DMS 273 treated with DMSO at 0.1 percent for 48 hours (cell line): ENCODE measurements at places on chromosomes 3 and 15.

DNA sequence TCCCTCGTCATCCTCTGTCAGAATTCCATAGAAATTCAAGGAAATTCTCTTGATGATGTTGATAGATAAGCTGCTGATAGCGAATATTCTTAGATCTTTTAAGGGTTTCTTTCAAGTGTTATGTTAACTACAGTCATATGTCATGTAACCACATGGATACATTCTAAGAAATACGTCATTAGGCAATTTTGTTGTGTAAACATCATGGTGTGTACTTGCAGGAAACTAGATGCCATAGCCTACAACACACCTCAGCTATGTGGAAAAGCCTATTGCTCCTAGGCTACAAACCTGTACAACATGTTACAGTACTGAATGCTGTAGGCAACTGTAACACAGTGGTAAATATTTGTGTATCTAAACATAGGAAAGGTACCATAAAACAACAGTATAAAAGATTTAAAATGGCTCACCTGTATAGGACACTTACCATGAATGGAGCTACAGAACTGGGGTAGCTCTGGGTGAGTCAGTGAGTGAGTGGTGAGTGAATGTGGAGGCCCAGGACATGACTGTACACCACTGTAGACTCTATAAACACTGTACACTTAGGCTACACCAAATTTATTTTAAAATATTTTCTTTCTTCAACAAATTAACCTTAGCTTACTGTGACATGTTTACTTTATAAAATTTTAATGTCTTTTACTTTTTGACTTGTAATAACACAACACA, 34.6 kb downstream of the GLDN start:
- DNase-seq: no peak

- no peak for DNase-seq
These were observed 21.7 kb downstream of the SH3BP5 start for GRCh38 chr3:15310491-15311370.

DNA sequence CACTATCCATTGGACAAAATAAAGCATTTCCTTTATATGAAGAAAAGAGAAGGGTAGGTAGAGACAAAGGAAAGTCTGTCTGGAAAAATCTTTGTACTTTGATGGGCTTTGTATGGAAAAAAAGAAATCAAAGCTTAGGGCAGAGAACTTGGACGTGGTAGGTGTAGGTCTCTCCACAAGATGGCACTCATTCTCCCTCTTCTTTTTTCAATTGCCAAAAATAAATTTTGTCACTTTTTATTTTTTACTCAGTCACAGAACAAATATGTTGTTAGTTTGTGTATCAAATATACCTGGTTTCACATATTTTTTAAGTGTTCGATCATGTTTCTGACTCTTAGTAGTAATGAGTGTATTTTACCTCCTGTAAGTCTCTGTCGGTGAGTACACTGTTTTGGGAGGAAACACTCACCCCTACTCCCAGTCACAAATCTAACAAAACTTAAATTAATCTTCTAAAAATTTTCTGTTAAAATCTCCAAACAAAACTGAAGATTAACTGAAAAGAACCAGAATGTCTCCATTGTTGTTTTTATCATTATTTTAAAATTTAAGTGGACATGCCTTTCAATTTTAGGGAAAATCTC, 415.8 kb upstream of the GOLIM4 start:
- no peak for DNase-seq

DNA sequence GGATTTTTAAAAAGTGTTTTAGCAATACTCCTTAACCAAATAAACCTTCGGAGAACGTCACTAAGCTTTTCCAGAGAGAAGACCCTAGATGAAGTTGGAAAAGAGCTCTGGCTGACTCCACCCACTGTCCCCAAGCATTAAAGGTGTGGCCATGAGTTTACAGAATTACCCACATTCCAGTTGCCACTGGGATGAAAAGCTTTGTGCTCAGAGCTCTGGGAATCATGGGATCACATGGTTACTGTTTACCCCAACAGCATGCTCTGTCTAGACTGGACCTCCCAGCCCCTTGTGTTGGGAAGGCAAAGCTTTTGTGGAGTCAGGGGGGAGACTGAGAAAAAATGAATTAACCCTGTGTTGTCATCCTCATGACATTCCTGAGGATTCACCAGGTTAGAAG, 55.3 kb downstream of the CCK start:
- DNase-seq: no peak

GRCh38 chr3:186452517-186452916, 90.5 kb upstream of the DGKG start:
- DNase-seq: no peak
